ENCODE measurements at places on chromosomes 3 and 15.

- DNase-seq, result peak; percentile 72
Measured at GRCh38 chr3:149970716-149971402, at the start of gene PFN2. Gene PFN2 (minus strand): TSS chr3:149970895. CDS start chr3:149970856, 39 bp downstream.

- no peak for DNase-seq
Measured at GRCh38 chr3:48514431-48515227, 10.7 kb upstream of the SHISA5 start.

- DNase-seq, result no peak
Measured at GRCh38 chr15:99983886-99984286, 250.6 kb upstream of the LYSMD4 start.

DNA sequence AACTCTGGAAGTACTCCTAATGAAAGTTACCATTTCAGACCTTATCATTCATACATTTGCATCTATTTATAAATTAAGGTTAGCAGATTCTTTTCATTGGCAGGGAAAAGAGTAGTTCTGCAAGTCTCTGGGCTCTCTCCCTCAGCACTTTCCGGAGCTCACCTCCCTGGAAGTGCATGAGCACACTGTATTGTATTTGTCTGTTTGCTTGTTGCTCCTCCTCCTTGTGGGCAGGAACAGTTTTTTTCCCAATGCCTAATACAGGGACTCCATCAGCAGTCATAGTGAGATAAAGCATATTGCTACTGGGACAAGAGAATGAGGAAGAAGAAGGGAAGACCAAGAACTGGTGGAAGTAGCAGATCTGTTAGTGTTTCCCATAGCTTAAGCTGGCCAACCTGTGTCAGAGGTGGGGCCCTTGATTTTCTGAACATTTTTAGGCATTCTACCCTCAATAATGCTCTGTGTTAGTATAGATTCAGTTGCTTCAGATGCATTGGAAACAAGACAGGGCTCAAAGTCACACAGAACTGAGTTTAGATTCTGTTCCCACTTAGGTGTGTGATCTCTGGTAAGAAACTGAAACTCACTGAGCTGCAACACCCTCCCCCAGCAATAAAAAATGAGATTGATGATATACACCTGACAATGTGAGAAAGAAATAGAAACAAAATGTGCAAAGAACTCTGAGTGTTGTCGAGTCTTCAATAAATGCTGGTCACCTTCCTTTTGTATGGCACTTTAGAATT, 407.8 kb downstream of the TUSC7 start:
- no peak for DNase-seq

- DNase-seq, result no peak
Measured at GRCh38 chr3:5078151-5078550, 43.9 kb upstream of the ARL8B start.

DNA sequence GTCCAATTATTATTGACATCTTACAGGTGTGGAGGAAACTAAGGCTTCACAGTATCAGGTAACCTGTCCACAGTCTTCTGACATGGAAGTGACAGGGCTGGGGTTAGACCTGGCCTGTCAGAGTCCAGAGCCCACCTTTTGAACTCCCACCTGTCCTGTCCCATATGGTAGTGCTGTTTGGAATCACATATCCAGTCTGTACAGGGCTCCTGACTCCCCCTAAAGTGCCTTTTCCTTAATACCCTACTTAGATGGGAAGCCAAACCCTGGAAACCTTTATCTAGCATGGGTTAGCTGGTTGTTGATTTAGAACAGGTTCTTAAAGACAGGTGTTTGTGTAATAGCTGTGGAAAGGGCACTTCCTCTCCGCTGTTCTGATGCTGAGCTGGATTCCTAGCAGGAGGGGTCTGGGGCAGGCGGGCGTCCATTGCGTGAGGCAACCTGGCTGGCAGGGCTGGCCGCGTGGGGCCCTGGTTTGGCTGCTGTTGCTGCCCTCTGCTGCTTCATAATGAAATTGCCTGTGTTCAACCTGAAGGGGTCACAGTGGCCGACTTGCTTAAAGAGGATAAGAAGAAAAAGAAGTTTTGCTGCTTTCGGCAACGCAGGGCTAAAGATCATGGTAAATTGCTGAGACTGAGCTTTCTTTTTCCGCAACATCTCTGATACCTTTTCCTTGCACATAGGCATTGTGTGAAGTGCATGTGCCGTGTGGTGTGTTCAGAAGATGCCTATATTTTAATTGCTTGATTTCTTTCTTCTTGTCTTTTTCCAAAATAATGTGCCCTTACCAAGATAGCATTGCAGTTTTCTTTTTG, 136.2 kb downstream of the CHDH start:
- DNase-seq, result peak; percentile 76

- DNase-seq, result no peak
Measured at GRCh38 chr15:38231436-38231835, 21.2 kb upstream of the SPRED1 start.

DNA sequence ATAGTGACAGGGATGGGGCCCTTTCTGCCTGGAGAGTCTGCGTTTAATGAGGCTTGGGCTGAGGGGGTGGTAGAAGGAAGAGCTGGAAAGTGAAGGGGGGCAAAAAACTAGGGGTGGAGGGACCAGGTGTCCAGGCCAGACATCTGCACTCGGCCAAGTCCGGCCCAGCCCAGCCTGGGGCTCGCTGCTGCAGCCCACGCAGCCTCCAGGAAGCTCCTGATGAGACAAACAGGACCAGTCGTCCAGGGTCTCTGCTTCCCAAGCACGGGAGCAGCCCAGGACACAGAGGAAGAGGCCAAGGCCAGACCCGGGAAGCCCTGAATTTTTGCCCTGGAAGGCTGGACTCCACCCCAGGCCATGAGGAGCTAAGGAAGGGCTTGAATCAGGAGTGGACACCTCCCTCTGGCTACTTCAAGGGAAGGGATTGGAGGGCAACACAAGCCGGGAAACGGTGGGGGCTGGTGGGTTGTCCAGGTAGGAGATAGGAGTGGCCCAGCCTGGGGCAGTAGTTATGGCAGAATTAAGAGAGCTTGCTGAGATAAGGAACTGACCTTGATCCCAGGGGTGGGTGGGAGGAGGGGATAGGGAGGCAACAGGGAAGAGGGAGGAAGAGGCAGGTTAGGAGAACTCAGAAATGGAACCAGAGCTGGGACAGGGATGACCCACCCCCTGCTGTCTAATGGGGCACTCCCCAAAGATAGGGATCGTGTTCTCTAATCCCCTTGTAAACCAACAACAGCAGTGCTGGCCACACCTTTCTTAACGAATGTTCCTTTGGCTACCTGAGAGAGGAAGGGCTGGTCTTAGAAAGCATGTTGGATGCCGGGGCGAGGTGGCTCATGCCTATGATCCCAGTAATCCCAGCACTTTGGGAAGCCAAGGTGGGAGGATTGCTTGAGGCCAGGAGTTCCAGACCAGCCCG, 89.5 kb downstream of the ANP32A start:
- DNase-seq, result no peak

- no peak for DNase-seq
Measured at GRCh38 chr3:177337541-177338331, 140.5 kb upstream of the TBL1XR1 start.

DNA sequence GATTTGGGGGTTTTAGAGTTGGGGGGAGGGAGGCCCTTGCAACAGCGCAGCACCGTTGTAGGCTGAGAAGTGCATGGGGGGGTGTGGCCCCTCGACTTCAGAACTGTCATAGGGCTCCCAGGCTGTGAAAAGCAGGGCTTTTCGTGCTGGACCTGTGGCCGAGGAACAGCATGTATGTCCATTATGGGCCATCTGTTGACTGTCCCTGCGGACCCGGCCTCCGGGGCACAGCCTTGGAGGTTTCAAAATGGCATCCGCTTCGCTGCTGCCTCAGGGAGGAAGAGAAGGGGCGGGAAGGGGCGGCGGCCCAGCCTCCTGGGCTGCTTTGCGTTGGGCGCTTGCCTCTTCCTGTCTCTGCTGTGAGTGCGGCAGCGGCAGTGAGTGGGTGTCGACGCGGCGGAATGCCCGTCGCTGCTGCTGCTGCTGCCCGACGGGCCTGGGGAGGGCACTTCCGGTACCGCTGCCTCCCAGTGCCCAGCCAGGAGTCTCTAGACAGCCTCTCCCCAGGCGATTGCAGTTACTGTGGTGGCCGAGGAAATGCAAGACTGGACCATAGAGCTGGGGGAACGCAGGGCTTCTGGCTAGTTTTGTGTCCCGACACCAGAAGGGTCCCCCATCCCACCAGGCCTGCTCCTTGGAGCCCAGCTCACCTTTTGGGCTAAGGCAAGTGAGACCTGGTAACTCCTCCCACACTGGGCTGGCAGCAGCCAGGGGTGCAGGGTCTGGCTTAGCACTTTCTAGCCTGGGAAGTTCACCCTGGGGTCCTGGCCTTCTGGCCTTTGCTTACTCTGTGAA, 1.9 kb downstream of the GNAI2 start:
- peak; percentile 93 for DNase-seq

GRCh38 chr3:104066658-104067057, 1300.1 kb upstream of the ALCAM start:
- DNase-seq, result no peak

DNA sequence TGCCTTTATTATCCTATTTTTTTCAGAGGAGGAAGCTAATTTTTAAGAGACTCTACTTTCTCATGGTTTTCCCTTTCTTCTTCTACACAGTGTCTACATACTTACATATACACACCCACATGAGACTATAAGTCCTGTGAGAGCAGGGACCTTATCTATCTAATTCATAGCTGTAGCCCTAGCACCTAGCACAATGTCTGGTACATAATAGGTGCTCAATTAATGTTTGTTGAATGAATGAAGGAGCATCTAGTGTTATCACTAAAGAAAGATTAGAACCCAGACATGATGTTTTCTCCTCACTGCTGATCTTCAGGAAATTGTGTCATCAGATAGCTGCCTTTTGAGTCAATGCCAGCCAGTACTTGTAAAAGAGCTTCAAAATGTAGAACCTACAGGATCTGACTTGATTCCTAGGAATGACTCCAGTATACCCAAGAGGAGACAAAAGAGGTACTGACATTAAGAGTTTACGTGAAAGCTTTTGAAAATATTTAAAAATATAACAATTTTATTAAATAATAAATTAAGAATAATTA, 2.5 kb downstream of the SCG5 start:
- no peak for DNase-seq

DNA sequence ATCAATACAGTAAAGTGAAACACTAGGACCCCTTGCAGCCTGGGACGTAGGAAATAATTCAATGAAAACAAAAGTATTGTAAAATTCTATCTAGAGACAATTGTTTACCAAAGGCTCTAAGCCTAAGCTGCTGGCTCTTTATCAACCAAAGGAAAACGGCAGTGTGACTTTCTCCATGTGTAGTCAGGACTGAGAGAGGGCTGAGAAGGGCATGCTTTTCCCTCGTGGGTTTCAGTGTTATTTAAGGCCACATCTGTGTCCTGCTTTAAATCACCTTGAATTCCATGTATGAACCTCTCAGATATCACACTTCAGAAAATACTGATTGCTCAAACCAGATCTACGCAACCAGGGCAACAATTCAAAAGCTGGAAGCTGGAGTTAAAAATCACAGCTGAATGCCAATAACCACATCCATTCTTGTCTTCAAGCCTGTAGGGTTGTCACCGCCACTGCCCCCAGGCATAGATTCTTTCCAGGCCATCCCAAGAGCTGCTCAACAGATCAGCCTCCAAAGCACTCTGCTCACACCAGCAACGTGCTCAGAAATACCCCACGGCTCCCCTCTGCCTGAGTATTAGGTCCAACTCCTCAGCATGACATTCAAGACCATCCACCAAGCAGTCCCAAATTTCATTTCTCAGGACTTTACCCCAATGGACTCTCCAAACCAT, 124.0 kb downstream of the SRGAP3 start:
- DNase-seq, result no peak

GRCh38 chr3:181930105-181930504, 218.4 kb downstream of the SOX2 start:
- no peak for DNase-seq

- peak; percentile 32 for DNase-seq
Measured at GRCh38 chr3:136984837-136985236, 27.1 kb downstream of the IL20RB start.

- no peak for DNase-seq
Measured at GRCh38 chr3:125967156-125967555, 1.8 kb upstream of the ROPN1B start.

GRCh38 chr3:55555873-55556618, 68.9 kb upstream of the WNT5A start:
- DNase-seq, result no peak

GRCh38 chr3:20510396-20510795, 324.4 kb upstream of the SGO1 start:
- no peak for DNase-seq

GRCh38 chr3:161389445-161390035, 18.2 kb upstream of the SPTSSB start:
- no peak for DNase-seq

GRCh38 chr3:11118181-11118682, 36.1 kb upstream of the HRH1 start:
- no peak for DNase-seq

DNA sequence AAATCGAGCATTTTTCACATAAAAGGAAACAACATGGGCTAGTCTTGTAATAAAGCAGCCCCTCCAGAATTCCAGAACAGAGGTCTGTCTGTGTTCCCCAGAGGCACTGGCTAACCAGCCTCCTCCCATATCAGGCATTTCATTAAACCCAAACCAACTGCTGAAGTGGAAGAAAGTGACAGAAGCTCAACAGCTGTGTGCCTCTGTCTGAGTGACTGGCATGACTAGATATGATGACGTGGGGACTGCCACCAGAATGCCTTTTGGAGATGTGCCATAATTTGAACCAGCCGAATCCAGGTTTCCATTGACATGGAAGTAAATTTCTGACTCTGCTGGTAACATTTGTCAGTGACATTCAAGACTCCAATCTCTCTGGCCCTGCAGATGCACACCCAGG, 8.7 kb downstream of the LIMD1 start:
- no peak for DNase-seq

DNA sequence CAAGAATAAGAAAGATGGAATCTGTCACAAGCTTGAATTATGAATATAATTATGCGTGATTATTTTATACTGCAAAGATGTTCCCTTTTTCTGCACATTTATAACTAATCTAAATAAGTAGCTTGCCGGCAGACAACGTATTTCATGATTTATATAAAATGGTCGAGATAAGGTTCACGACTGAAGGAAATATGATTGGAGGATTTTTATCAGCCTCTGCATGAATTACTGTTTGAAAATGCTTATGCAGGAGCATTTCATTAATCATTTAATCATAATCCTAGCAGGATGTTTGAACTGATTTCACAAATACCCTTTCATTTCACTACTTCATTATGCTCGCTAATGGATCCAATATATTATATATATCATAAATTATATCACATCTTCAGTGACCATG, 580.0 kb downstream of the FOXP1 start:
- no peak for DNase-seq

All from left cardiac atrium (tissue), 4 donors.